ENCODE measurements at places on chromosomes 3 and 15.
A peak's percentile ranks its signal among the peaks of the same experiment; 100 is the strongest.

- no peak for DNase-seq
These were observed 201.6 kb upstream of the TMC3 start for GRCh38 chr15:81575436-81576123.

- DNase-seq, result no peak
These were observed 26.8 kb downstream of the KAT2B start for GRCh38 chr3:20066850-20067617.

DNA sequence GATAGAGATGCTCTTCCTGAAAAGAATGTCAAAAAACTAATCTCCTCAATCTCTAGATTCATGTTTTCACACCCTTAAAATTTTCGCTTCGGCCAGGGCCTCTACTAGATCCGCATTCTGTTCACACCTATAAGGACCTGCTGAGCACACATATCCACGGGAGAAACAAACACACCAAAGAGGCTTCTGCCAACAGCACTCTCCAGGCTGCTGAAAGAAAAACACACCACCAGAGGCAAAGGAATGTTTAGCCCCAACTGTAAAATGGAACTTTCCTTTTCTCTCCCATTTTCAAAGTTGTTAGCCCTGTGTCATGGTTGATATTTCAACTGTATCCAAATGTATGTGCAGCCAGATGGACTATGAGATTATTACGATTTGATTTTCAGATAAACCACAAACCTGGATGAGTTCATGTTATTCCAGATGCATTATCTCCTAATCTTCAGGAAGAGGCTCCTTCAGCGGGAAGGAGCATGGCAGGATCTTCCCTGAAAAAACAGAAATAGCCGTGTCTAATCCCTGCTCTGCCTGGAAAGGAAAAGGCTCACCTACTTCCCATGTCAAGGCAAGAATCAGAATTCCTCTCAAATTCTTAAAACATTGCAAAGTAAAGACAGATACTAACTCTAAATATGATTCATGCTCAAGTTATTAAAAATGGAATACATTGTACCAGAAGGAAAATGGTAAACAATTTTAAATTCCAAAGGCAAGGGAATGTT, 442.7 kb upstream of the NR2F2 start:
- DNase-seq, result no peak

- no peak for DNase-seq
These were observed 2.6 kb downstream of the PPM1M start for GRCh38 chr3:52248165-52248541.

DNA sequence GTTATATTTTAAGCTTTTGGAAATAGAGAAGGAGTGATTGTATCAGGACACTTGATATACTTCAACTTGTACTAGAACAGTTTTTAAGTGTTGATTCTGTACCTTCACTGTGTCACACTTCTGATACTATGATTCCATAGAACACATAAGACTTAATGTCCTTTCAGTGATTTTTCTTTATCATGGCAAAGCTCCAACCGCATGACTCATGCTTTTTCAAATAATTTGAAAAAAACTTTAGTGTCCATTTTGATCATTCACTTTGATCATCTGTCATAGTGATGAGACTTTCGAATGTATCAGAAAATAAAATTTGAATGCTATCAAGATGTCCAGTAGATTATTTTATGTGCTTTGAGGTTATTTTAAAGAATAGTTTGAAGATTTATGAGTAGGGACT, 32.0 kb downstream of the AP4E1 start:
- no peak for DNase-seq

DNA sequence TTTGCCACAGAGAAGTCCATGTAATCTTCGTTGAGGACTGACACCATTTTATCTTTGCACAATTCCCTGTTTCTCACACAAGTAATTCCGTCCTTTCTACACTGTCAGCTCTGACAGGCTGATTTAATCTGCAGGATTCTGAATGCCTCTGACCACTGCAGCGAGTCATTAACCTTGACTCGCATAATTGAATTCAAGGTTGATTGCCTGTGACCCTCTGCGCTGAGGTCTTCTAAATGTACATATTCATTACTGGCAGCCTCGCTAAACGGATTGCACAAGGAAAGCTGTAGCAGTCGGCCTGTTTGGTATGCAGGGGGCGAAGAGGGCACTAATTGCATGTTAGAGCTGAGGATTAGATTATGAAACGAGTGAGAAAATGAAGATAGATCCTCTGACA, 147.8 kb downstream of the SHOX2 start:
- DNase-seq, result no peak

DNA sequence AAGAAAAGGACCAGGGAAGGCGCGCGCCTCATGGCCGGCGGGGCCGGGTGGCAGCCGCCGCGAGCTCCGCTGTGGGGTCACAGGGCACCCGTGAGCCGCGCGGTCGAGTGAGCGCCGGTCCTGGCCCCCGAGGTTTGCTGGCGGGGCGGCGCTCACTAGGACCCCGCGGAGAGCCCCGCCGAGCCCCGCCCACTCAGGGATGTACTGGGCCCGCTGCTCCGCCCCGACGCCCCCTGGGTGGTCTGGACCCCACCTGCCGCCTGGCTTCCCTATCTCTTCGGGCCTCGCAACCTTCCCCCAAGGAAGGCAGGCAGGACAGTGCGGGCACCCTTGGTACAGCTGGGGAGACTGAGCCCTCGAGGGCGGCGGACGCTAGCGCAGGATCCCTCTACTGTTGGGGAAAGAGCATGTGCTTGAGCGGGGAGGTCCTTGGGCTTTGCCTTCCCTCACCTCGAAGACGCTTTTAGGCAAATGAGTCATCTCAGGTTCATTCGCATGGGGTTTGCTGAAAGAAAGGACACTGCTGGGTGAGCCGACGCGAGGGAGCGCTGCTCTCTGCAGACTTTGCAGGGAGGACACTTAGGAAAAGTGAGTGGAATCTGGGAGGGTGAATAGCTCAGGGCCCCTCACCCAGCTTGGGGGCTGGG, at the start of gene CHRNB4:
CHRNB4 (minus strand) TSS at position 109 of the 647 bp plus-strand sequence; CDS start at position 32, 77 bp downstream.
- DNase-seq, result peak; percentile 32

All from stimulated activated CD4-positive, alpha-beta T cell treated with anti-CD3 and anti-CD28 coated beads, Interleukin-2, amount 100 ng/mL, for 24 hours (primary cell).